ENCODE measurements at places on chromosomes 7 and 10. TPM values are rescaled to one million over a fixed set of nuclear protein-coding genes. Genes with fewer than 3 reads are reported as not detected.

Gene NEUROD6
- total RNA-seq = not detected

Gene ZNF438
- 4.5 TPM for total RNA-seq

Gene ITIH5
- 0.84 TPM for total RNA-seq

Gene UNC5B
- 9.2 TPM for total RNA-seq

Gene PKD2L1
- not detected for total RNA-seq

Gene STK31
- 0.93 TPM for total RNA-seq

Gene ZNF862
- total RNA-seq = 12.6 TPM

Gene ELAPOR2
- total RNA-seq = 80.4 TPM

Gene GPR26
- total RNA-seq = not detected

Gene ERCC6
- 10.5 TPM for total RNA-seq

Gene TAF3
- 3.4 TPM for total RNA-seq

Gene HYCC1
- total RNA-seq = 148 TPM

Gene C10orf53
- total RNA-seq = not detected

Gene CHCHD3
- total RNA-seq = 142 TPM
